ENCODE measurements at places on chromosomes 1 and 21.
A peak's percentile ranks its signal among the peaks of the same experiment; 100 is the strongest.

- DNase-seq = no peak
Observed at GRCh38 chr1:155136748-155137147, 1.1 kb downstream of the SLC50A1 start.

DNA sequence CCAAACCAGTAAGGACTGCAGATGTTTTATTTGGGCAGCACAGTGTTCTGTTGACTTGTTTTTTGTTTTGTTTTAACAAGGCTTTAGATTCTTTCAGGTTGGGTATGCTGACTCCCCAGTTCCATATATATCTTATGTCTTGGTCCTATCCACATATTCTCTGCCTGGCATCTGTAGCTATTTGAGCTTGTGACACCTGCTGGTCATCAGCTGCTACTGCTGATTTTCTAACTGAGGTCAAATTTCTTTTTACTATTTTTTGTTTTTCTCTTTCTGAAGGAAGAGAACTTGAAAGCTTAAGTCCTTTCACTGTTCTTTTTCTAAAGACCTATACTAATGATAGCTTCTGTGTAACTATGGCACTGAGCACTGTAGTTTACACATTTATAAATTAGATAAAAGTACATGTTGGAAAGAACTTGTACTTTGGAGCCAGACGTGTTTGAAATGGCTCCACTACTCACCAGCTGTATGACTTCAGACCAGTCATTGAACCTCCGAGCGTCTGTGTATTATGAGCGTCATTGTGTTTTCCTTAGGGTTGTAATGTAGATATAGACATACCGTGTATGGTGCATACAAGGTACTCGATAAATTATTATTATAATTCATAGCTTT lies 109.4 kb downstream of the NRDC start:
- peak; percentile 62 for DNase-seq

- no peak for DNase-seq
Observed at GRCh38 chr1:94819945-94820746, at the start of gene SLC44A3. SLC44A3 (plus strand) TSS chr1:94820357; CDS start chr1:94820452, 95 bp downstream.

DNA sequence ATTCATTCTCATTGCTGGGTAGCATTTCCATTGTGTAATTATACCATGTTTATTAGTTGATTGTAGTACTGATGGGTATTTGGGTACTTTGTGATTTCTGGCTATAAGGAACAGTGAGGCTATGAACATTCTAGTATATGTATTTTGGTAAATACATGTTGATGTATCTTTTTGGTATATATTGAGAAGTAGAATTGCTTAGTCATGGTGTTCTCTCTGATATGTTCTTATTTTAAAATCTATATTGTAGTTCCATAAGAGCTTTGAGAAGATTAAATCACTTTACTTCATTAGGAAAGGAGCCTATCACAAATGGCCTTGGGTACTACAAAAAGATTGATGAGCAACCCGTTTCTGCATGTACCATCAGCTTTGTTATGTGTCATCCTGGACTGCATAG lies 13.4 kb downstream of the MIXL1 start:
- DNase-seq = no peak

DNA sequence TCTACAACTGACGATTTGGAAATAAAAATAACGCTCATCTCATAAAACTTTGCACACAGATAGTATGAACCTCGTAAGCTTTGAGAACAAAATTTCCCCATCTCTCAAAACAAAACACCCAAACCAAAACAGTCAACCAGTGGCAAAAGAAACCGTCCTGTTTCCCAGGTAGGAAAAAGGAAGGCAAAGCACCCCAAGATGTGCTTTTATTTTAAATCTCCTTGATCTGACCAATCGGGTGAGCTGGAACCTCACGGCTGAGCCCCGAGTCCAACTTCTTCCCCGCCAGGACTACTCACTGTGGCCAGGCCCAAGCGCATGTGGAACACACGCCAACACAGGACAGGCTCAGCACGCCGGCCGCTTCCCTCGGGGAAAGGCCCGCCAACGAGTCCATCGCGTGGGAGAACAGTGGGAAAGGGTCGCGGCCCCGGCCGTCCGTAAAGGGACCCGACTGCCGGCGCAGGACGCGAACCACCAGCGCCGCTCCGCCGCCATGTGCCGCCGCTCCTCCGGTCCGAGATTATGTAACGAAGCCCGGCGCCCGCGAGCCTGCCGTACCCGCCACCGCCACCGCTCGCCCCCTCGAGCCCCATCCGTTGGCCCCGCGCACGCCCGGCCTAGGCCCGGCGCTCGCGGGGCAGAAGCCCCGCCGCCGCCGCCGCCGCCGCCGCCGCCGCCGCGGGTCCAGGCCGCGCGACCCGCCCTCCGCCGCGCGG lies 759 bp downstream of the AHCTF1 start:
- peak; percentile 8 for DNase-seq

- no peak for DNase-seq
Observed at GRCh38 chr1:161907265-161907664, 116.4 kb downstream of the OLFML2B start.

DNA sequence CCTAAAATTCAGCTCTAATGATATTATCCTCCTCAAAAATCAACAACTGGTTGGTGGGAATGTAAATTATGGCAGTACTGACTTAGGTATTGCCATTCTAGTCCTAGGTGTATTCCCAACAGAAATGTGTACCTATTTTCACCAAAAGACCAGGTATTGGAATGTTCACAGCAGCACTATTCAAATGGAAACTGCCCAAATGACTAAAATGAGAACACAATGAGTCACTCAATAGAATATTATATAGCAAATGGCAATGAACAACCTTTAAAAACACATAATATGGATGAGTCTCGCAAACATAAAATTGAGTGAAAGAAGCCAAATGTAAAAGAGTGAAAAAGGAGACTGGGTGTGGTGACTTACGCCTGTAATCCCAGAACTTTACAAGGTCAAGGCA lies 44.9 kb downstream of the GADD45A start:
- DNase-seq = no peak

DNA sequence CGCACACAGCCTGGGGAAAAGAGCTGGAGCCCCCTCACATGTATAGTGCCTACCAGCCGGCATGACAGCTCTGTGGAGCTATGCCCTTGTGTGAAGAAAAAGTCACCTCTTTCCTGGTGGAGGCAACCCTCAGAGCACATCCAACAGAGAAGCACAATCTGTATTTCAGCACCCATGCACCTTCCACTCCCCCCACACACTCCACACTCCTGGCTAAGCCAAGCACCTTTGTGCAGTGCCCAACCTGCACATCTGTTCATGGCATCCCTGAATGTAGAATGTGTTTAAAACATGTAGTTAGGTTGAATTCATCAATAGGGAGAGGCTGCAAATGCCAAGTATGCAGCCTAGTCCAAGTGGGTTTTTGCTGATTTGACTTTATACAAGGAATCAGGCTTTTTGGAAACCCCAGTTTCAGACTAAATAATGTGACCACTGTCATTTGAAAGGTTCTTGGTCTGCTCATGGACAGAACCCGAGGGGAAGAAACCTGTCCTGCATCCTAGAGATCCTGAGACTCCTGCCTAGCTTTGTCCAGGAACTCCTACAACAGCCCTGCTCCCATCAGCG lies 197.1 kb downstream of the TOMM20 start:
- DNase-seq = no peak

DNA sequence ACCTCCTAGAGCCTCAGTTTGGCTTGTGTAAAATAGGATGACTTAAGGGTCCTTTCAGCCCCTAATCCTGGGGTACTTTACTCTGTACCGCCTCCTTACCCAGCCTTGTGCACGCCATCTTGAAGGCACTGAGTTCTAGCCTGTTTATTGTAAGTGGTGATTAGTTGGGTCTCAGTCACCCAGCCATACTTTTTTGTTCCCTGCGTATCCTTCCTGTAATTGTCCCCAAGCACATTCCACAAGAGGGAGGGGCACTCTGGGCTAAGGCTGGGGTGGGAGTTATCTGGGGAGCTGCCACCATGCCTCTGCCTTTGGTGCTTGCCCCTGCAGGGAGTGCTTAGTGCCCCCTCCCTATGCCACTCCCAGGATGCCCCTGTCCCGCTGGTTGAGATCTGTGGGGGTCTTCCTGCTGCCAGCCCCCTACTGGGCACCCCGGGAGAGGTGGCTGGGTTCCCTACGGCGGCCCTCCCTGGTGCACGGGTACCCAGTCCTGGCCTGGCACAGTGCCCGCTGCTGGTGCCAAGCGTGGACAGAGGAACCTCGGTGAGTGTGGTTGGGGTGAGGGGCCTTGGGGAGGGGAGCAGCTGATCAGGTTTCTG lies 856 bp downstream of the FDPS start:
- DNase-seq = no peak

GRCh38 chr1:97050506-97050905 lies 328.9 kb downstream of the PTBP2 start:
- DNase-seq = no peak

DNA sequence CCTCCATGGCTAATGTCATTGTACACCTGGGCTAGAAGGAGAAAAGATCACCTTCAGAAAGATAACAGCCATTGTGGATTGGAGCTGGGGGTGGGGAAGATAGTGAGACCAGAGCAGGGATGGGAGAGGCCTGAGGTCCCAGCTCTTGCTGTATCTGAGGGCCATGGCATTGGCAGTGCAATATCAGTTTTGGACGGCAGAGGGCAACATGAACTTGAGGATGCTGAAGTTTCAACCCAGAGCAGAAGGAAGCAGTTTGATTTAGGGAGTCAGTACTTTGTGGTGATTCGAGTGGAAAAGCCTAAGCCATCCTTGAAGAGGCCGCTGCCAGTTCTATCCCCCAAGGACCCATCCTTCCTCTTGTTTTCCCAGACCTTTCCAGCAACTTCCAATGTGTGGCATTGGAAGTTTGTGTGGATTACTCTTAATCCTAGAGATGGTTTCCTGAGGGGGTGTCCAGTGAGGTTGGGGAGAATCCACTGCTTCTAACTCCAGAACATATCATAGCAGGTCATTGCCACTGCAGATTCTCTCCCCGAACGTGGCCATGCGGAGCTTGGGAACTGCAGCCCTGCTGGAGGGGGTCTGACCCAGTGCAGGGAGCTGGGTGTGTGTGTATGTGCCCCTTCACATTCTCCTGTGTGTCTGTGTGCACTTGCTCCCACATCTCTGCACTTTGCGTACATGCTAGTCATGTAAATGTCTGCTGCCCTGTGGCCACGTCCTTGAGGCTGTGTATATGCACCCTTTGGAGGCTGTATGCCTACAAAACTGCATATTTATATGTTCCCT lies 24.1 kb downstream of the SLC26A9 start:
- peak; percentile 37 for DNase-seq

GRCh38 chr1:15757575-15758342 lies 836 bp upstream of the FBLIM1 start:
- no peak for DNase-seq

- no peak for DNase-seq
Observed at GRCh38 chr1:198640174-198640573, 1.3 kb downstream of the PTPRC start.

GRCh38 chr1:10031461-10031860 lies 1.3 kb upstream of the UBE4B start:
- DNase-seq = no peak

DNA sequence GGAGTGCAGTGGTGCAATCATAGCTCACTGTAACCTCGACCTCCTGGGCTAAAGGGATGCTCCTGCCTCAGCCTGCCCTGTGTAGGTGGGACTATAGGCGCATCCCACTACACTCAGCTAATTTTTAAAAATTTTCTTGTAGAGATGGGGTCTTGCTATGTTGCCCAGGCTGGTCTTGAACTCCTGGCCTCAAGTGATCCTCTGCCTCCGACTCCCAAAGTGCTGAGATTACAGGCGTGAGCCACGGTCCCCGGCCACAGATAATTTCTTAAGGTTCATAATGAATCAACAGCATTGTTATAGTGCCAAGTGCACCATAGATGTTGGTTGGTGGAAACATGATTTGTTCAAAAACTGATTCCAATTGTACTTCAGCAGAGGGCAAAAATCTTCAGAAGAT lies 42.2 kb upstream of the CNN3 start:
- no peak for DNase-seq

GRCh38 chr1:204803607-204804006 lies 67.1 kb upstream of the NFASC start:
- DNase-seq = no peak

- no peak for DNase-seq
Observed at GRCh38 chr21:22900490-22900889, 1902.3 kb downstream of the NCAM2 start.

GRCh38 chr1:179788259-179788658 lies 45.2 kb downstream of the FAM163A start:
- DNase-seq = no peak

GRCh38 chr21:25081096-25081495 lies 526.2 kb downstream of the MRPL39 start:
- DNase-seq = no peak

DNA sequence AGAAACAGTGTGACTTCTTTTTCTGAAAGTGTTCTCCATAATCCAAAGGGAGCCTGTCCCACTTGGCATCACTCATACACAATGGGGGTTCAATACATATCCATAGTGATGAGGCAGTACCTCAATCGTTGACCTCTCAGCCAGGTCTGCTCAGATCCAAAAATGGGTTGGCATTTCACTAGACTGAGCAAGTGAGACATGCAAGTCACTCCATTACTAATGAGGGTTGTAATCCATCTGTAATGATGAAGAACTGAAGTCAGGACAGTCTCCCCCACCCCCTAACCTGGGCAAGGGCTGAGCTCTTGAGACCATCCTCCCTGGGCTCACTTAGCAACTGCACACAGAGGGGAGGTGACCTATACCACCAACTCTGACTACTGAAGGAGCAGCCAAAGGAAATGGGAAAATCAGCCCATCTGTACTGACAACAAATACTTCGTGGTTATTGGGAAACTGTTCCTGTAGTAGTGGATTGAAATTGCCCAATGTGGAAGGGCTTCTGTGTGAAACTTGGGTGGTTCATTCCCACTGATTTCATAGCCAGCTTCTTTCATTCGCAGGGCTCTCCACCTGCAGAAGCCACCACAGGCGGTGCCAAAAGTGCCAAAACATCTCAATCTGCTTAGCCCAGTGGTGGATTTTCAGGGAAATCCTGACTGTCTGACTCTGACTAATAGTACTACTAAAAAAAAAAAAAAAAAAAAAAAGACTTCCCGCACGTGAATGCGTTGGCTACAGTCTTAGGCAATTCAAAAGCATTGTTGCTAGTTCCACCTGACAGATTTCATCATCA lies 5.0 kb downstream of the NGF start:
- no peak for DNase-seq

DNA sequence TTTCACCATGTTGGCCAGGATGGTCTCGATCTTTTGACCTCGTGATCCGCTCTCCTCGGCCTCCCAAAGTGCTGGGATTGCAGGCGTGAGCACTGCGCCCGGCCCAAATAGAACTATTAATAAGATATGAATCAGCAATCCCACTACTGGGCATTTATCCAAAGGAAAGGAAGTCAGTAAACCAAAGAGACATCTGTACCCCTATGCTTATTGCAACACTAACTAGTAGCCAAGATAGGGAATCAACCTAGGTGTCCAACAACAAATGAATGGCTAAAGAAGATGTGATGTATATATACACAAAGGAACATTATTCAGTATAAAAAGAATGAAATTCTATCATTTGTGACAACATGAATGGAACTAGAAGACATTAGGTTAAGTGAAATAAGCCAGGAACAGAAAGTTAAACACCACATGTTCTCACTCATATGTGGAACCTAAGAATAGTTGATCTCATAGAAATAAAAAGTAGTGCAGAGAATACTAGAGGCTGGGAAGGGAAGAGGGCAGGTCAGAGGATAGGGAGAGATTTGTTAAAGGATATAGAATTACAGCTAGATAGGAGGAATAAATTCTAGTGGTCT lies 48.8 kb downstream of the XPR1 start:
- no peak for DNase-seq

- no peak for DNase-seq
Observed at GRCh38 chr1:233114860-233115259, 164.4 kb downstream of the NTPCR start.

Data from amniotic stem cell (primary cell).